Lung (tissue), 17 donors: ENCODE measurements at places on chromosomes 3 and 15. TPM values are rescaled to one million over a fixed set of nuclear protein-coding genes. Genes with fewer than 3 reads are reported as not detected.

Gene COL6A5
- 9.4 TPM for total RNA-seq

Gene ATP10A
- 33.7 TPM for total RNA-seq

Gene C3orf20
- 0.12 TPM for total RNA-seq

Gene TPRG1
- 10.5 TPM for total RNA-seq

Gene CCDC33
- 12.1 TPM for total RNA-seq

Gene CRYGS
- 2.5 TPM for total RNA-seq

Gene LOXL1
- 13.1 TPM for total RNA-seq

GRCh38 chr3:134675726-134676256 is 25.0 kb upstream of the KY start:
- DNase-seq = no peak

GRCh38 chr3:138494607-138494929 is 60.2 kb downstream of the ESYT3 start:
- DNase-seq = no peak

DNA sequence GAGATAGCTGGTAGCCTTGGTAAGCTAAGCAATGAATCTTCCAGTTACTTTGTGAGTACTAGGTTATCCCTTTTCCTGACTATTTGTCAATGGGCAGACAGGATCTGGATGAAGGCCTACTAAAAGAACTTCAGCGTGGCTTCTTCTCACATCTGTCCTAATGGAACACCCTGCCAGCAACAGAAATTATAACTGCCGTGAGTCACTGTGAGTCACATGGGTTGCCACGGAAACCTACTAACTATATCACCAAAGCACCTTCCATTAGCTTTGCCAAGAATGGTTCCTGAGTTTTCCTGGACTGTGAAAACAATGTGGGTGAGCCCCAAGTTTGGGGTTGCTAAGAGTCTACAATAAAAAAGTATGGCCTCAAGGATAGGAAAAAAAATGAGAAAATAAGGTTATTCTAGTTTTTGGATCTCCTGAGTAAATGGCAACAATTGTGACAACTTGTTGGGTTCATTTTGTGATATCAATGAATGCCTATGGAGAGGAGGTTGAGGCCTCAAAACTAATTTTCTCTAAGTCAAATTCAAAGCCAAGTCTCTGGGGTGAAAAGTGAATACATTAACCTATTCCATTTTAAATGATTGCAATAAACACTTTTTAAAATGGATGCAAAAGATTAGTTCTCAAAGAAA is 195.1 kb upstream of the ICE2 start:
- DNase-seq = no peak

DNA sequence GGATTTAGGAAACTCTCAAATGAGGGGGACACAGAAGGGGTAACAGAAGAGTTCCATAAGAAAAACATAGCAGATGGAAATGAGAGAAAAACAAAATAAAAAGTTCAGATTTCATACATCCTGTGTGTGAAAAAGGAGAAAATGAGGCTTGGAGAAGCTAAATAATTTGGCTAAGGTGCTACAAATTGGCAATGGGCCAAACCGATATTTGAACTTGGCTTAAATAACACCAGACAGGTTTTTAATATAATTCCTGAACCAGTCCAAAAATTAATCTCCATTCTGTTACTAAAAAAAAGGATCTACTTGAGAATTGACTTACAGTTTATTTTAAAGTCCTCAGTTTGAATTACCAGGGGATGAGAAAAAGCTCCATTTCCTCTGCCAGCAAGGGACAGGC is 342.9 kb upstream of the DPH6 start:
- DNase-seq = no peak

- no peak for DNase-seq
Observed at GRCh38 chr15:38652183-38652794, 87.7 kb upstream of the RASGRP1 start.

GRCh38 chr3:112656043-112656442 is 15.1 kb upstream of the CCDC80 start:
- DNase-seq = no peak

DNA sequence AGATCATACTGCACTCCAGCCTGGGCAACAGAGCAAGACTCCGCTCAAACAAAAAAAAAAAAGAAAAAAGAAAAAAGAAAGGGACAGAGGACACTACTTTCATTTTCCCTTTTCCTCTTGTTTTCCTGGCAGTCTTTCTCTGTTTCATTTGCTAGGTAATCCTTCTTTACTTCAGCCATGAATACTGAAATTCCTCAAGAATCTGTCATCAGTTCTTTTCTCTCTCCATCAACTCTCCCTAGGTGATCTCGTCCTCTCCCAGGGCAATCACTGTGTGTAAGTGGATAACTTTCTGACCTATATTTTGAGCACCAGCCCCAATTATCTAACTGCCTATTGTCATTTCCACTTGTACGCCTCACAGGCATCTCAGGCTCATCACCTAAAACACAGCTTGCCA is 51.5 kb downstream of the TTC23 start:
- no peak for DNase-seq

- DNase-seq = no peak
Observed at GRCh38 chr15:89533861-89534544, 37.6 kb upstream of the RHCG start.

- DNase-seq = no peak
Observed at GRCh38 chr15:49863431-49864224, 242.8 kb downstream of the DTWD1 start.

GRCh38 chr15:100332231-100332630 is 9.5 kb downstream of the ADAMTS17 start:
- DNase-seq = no peak

- no peak for DNase-seq
Observed at GRCh38 chr3:116473602-116474001, 28.3 kb upstream of the LSAMP start.

GRCh38 chr3:166630190-166630589 is 749.9 kb downstream of the ZBBX start:
- no peak for DNase-seq

GRCh38 chr3:102573483-102574028 is 138.7 kb downstream of the ZPLD1 start:
- DNase-seq = no peak

DNA sequence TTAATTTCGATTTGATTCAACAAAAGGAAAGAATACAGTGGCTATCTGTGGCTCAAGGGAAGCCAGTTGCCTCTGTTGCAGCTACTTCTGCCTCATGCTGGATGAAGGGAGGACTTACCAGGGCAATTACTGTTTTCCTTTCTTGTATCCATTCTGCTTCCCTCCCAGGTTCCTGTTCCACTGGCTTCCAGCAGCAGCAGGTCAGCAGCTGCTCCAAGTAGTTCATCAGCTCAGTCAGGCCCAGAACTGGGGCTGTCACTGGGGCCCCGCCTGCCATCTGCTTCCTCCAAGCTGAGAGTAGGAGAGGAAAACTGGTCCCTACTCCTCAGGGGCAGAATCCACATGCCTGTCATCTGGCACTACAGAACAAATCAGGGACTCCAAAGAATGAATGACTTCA is 48.6 kb upstream of the ULK4 start:
- DNase-seq = peak; percentile 32

- no peak for DNase-seq
Observed at GRCh38 chr3:9178697-9179096, 70.7 kb downstream of the SRGAP3 start.

DNA sequence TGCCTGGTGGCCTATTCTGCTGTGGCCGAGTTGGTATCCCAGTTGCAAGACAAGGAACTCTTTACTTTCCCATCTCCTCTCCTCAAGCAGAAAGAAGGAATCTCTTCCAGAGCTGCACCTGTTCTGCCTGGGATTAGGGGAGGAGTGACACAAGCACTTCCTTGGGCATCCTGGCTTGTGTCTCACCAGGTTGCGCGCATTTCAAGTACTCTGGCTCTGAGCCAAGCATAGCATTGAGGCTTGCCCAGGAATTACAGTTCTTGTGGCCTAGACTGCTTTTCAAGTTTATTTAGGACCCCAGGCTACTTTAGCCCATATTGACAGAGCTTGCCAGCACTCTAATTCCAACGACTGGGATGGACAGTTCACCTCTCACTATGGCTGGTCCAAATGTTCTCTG is 150.5 kb downstream of the RSRC1 start:
- DNase-seq = no peak

- peak; percentile 29 for DNase-seq
Observed at GRCh38 chr3:102447272-102447671, 12.5 kb downstream of the ZPLD1 start.

DNA sequence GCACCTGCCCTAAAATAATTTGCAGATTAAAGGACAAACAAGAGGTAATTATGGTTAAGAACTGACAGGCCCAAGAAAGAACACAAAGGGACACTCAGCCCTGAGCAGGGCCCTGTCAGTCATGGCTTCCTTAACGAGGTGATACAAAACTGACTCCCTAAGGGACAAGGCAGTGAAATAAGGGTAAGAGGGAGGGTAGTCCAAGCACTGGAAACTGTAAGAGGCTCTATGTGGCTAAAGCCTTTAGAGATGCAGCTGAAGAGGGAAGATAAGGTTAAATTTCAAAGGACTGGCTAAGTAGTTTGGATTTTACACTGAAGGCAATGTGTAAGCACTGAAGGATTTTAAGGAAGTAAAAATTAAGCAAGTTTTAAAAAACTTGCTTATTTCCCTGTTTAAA is 3.9 kb downstream of the ATR start:
- no peak for DNase-seq

GRCh38 chr15:66782785-66783184 is 80.7 kb downstream of the SMAD6 start:
- DNase-seq = no peak

- DNase-seq = no peak
Observed at GRCh38 chr15:78983146-78983918, 38.5 kb upstream of the CTSH start.

DNA sequence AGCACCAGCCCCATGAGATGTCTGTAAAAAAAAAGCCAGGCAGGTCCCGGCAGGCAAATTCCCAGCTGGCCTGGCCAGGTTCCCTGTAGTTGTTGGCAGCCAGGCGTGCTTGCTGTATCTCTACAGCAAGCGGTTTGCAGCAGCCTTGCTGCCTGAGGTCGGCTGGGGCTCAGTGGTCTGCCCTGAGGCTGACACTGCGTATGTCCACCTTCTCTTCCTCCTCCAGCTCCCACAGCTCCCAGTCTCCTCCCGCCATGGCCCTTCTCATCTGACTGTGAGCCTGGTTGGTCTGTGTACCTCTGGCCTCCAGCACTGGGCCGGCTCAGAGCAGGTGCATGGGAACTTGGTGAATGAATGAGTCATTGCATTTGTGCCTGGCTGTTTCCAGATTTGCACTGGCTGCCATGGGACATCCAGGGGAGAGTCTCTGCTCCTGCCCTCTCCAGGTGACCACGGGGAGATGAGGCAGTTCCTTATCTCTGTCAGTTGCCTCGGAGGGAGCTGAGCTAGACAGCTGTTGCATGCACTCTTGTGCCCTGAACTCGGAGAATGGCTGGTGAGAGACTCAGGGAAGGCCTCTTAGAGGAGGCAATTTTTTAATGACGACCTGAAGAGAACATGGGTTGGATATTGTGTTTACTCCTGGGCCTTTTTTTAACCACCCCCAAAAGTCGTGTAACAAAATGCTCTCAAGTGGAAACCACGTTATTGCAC is 43.0 kb downstream of the SPSB4 start:
- DNase-seq = peak; percentile 67
